ENCODE measurements at places on chromosomes 13 and 19.

- peak; percentile 60 for DNase-seq
Observed at GRCh38 chr13:20182231-20182846, 10.4 kb downstream of the GJB2 start.

GRCh38 chr19:38617764-38618589 is at the start of gene MAP4K1:
TSS of gene MAP4K1 (minus strand) at chr19:38617953. CDS start at chr19:38617895, 58 bp downstream.
- no peak for DNase-seq

GRCh38 chr19:41226053-41226873 is 7.2 kb downstream of the AXL start:
- DNase-seq = peak; percentile 45

GRCh38 chr13:19817106-19817505 is 34.4 kb upstream of the PSPC1 start:
- no peak for DNase-seq

GRCh38 chr19:6769006-6769619 is 1.9 kb upstream of the SH2D3A start:
- no peak for DNase-seq

- DNase-seq = peak; percentile 94
Observed at GRCh38 chr19:11380653-11381537, 3.2 kb downstream of the EPOR start.
